ENCODE measurements at places on chromosomes 16 and 17.
A peak's percentile ranks its signal among the peaks of the same experiment; 100 is the strongest.

- no peak for DNase-seq
These were observed 275.7 kb downstream of the TOX3 start for GRCh38 chr16:52271088-52271750.

DNA sequence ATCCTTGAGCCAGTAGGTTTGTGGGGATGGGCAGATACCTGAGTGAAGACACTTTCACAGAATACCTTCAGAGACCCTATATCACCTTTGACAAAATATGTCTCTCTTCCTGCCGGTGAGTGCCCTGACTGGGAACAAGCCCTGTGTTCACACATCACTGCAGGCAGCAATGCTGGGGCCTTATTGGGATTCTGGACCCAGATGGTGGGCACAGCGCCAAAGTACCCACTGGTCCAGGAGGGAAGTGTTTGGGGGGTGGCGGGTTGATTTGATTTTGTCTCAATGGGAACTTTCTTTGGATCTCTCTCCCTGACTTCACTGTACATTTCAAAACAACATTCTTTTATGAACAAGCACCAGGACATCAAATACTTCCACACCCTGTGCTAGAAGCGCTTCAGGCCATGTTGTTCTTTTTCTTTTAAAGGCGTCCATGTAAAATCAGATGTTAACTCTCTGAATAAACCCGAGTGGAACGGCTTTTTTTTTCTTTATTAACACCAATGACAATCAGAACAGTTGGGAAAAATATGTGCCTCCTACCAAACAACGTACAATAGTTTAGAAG is 62.4 kb upstream of the AKTIP start:
- DNase-seq, result no peak

DNA sequence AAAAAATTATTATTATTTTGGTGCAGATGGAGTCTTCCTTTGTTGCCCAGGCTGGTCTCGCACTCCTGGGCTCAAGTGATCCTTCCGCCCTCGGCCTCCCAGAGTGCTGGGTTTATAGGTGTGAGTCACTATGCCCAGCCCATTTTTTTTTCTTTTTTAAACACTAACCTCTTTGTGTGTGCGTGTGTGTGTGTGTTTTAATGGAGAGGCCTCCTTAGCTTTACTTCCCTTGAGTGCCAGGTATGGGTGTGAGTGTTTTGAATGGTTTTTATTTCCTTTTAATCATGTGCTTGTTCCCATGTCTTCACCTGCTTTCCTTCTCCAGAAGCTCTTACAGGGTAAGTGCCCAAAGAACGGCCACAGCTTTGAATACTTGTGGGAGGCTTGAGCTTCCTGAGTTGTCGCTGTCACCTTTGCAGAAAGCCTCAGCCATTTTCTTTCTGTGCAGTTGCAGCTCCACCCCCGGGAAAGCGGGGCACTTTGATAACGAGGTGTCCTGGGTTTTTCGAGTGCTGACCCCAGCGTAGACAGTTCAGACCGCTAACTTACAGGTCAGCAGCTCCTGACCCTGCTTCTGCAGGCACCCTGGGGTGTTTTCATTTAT is 22.6 kb downstream of the AKAP1 start:
- no peak for DNase-seq

- no peak for DNase-seq
These were observed 13.3 kb downstream of the GSE1 start for GRCh38 chr16:85626191-85626981.

- DNase-seq, result peak; percentile 61
These were observed 132.8 kb downstream of the RBFOX3 start for GRCh38 chr17:79478051-79478461.

DNA sequence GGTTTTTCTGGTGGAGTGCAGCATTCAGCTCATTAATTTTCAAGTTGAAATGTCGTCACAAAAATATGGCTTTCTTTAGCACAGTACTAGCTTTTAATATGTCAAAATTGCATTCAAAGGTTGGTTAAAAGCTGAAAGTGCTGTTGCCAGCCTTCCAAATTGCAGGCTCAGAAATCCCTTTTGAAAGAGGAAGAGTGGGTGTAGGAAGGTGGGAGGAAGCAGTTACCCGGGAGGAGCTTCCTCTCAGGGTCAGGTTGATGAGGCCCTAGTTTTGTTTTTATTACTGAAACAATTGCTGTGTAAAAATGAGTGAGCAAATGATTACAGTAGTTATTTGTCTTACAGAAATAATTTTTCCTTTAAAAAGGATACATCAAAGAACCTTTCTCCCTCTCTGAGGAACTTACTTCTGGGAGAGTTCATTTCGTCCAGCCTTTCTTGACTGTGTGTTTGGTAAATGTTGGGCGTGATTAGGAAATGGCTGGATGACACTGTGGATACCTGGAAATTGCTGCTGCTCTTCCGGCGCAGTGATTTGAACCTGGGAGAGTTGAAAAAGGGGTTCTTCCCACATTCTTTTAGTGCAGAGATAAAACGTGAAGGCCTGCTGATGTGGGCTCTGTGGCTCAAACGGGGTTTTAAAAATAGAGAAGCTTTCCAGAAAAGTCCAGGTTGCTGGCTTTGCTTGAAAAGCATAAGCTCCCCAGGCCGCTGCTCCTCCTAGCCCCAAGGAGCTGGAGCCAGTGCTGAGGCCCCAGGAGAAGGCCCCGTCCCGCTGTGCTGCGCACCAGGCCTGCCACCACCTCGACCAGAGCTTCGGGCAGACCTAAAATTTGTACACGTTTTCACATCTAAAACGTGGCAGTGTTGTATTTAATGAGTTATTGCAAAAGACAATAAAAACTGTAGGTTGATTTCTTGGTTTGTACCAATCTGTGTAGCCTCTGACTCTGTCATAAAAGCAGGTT is 41.7 kb downstream of the SEC14L1 start:
- no peak for DNase-seq

DNA sequence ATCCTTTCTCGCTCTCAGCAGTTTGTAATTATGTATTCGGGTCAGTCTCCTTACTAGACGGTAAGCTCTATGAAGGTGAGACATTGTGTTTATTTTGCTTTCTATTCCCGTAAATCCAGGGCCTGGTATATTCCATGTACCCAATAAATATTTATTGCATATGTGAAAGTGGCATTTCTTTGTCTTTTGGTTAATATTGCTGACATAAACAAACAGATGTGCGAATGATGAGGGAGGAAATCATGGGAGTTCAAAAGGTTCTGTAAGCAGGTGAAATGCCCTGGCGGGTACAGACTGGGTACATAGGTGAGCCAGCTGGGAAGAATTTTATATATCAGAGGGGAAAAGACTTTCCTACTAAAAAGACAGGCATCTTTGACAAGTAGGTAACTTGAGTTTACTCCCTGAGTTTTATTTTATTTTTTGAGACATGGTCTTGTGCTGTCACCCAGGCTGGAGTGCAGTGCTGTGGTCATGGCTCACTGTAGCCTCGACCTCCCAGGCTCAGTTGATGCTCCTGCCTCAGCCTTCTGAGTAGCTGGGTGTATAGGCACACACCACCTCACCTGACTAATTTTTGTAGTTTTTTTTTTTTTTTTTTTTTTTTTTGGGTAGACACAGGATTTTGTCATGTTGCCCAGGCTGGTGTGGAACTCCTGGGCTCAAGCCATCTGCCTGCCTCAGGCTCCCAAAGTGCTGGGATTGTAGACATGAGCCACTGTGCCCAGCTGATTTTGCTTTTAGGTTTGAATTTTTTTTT is 5.7 kb upstream of the METTL9 start:
- no peak for DNase-seq

- no peak for DNase-seq
These were observed 4.7 kb upstream of the PLCG2 start for GRCh38 chr16:81774348-81774747.

DNA sequence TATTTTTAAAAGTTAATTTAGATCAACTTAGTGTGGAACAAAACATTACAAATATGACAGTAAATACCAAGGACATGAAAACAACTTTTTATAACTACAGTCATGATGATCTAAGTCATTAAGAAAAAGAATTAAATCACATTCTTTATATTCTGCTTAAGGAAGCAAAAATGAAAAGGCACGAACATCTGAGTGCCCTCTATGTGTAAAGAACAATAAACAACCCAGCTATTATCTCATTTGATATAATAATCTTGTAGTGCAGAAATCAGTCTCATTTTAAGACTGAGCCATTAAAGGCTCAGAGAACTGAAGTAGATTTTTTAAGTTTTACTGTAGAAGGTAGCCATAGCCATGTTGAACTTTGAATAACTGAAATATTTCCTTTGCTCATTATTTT is 13.4 kb downstream of the MYO1D start:
- DNase-seq, result no peak

- DNase-seq, result peak; percentile 92
These were observed at the start of gene SEZ6 for GRCh38 chr17:29005936-29006511. TSS of gene SEZ6 (minus strand) at chr17:29006033. CDS start at chr17:29005869, 164 bp downstream.

- DNase-seq, result peak; percentile 94
These were observed 14.6 kb downstream of the COTL1 start for GRCh38 chr16:84603140-84603816.

GRCh38 chr16:46968063-46968435 is 5.4 kb downstream of the DNAJA2 start:
- DNase-seq, result no peak

- no peak for DNase-seq
These were observed 3.5 kb downstream of the FLII start for GRCh38 chr17:18254888-18255649.

- DNase-seq, result peak; percentile 80
These were observed 6.1 kb downstream of the WDR81 start for GRCh38 chr17:1730326-1731193.

GRCh38 chr16:85935974-85936760 is 37.2 kb downstream of the IRF8 start:
- DNase-seq, result no peak

- no peak for DNase-seq
These were observed 12.8 kb downstream of the CYTH1 start for GRCh38 chr17:78769196-78769773.

GRCh38 chr17:57605675-57606105 is 139.4 kb downstream of the CCDC182 start:
- no peak for DNase-seq

GRCh38 chr17:18176176-18176575 is 7.5 kb upstream of the ALKBH5 start:
- DNase-seq, result no peak

- DNase-seq, result no peak
These were observed 1.2 kb downstream of the AP2B1 start for GRCh38 chr17:35588196-35588920.

GRCh38 chr17:77460514-77461046 is 319.8 kb downstream of the SEC14L1 start:
- no peak for DNase-seq

GRCh38 chr17:29645515-29646051 is 22.9 kb upstream of the CORO6 start:
- DNase-seq, result peak; percentile 82

GRCh38 chr16:65201511-65201910 is 79.6 kb upstream of the CDH11 start:
- DNase-seq, result peak; percentile 31

- DNase-seq, result peak; percentile 25
These were observed 138.9 kb upstream of the CES5A start for GRCh38 chr16:56013962-56014552.

GRCh38 chr16:53207810-53208752 is 153.3 kb downstream of the CHD9 start:
- DNase-seq, result peak; percentile 81

DNA sequence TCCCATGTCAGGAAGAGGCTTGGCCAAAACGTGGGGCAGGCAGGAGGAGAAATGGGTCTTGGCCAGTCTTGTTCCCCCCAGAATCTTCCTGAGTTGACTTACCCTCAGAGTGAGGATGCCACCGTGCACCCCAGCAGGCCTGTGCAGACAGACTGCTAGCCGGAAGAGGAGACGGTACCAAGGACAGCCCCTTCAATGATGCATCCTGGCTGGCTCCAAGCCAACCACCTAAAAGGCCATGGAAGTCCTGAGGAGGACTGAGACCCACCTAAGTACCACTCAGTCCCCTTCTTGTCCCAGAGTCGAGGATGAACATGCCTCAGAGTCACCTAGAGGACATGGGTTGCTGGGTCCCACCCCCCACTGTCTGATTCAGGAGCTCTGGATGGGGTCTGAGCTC is 46.7 kb upstream of the RCVRN start:
- no peak for DNase-seq

- no peak for DNase-seq
These were observed 732 bp downstream of the CBLN1 start for GRCh38 chr16:49280841-49281371.

GRCh38 chr16:78996790-78997189 is 603.7 kb downstream of the MAF start:
- DNase-seq, result no peak

- DNase-seq, result no peak
These were observed 393.5 kb downstream of the UTP18 start for GRCh38 chr17:51653878-51654277.

- peak; percentile 50 for DNase-seq
These were observed 32.1 kb downstream of the ABR start for GRCh38 chr17:1147664-1148063.

DNA sequence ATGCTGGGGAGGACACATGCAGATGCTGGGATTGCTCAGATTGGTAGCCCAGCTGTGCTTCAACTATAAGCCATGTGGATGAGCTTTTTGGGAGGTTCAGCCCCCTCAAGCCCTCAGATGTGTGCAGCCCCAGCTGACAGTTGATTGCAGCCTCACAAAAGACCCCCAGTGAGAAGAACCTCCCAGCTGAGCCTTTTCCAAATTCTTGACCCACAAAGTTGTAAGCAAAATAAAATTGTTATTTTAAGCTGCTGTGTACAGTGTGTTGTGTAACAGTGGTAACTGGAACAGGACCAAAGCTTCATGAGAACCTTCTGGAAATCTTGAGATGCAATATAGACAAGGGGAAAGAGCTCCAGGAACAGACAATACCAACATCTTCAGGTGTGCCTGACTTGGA is 156.8 kb upstream of the IRX3 start:
- no peak for DNase-seq

DNA sequence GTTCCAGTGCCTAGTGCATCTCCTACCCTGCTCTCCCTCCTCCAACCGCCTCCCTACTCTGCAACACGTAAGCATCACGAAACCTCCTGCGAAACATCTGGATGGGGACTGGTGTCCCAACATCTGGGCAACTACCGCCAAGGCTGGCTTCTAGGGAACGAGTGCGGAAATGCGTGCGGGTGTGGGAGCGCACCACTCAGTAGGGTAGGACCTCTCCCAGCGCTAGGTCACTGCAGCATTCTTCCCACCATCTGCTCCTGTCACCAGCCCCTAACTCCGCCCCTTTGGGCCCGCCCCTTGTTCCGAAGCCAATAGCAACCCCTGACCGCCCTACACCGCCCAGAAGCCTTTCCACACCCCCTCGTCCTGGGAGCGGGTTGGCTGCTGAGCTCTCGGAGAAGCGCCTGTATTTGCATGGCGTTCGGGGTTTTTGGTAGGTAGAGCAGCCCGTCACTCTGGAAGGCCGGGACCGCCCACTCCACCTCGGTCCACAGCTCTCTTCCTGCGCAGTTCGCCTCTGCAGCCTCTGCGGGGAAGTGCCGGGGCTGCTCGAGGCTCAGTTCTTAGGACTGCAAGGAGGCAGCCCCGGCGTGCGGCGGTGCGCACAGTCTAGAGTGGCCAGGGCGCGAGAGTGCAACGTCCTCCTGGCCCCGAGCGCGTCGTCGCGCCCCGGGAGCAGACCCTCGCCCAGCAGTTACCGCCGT is at the start of gene HS3ST3B1:
TSS of gene HS3ST3B1 (plus strand) at position 507 of the 704 bp plus-strand sequence. CDS start 438 bp downstream, outside the sequence.
- peak; percentile 96 for DNase-seq

DNA sequence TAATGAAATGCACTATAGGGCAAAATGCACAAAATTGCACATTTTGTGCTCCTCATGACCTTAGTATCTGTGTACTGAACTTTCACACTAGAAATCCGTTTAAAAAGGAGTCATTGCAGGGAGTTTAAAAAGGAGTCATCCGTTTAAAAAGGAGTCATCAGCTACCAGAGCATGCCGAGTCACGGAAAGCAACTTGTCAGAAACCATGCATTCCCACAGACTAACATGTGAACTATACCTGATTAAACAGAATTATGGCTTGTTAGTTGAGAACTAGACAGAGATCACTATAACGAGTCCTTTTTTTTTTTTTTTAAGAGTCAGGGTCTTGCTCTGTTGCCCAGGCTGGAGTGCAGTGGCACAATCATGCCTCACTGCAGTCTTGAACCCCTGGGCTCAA is 35.9 kb downstream of the SLC6A4 start:
- DNase-seq, result peak; percentile 26

All from AG20443 (cell line).